Right renal cortex interstitium (tissue), 3 donors: ENCODE measurements at places on chromosomes 6 and 20. TPM values are rescaled to one million over a fixed set of nuclear protein-coding genes. Genes with fewer than 3 reads are reported as not detected.

- no peak for DNase-seq
These were observed 1.5 kb downstream of the SLC9A8 start for GRCh38 chr20:49814057-49814694.

GRCh38 chr6:39942903-39943580 lies 8.8 kb upstream of the MOCS1 start:
- no peak for DNase-seq

GRCh38 chr20:58697867-58698703 lies 5.5 kb downstream of the NPEPL1 start:
- no peak for DNase-seq

DNA sequence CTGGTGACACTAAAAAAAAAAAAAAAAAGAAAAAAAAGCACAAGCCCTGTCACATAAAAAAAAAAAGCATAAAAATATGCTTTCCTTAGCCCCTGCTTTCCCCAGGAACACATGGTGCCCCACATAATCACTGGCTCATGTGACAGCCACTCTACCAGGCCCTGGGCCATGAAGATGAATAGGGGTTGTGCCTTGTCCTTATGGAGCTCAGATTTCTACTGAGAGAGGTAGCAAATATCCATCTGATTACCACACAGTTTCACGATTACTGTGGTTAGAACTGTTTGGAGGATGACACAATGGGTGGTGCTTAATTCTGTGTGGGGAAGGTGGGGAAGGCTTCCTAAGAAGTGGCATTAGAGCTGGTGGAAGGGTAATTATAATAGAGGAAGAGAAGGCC lies 9.3 kb downstream of the RAET1E start:
- no peak for DNase-seq

DNA sequence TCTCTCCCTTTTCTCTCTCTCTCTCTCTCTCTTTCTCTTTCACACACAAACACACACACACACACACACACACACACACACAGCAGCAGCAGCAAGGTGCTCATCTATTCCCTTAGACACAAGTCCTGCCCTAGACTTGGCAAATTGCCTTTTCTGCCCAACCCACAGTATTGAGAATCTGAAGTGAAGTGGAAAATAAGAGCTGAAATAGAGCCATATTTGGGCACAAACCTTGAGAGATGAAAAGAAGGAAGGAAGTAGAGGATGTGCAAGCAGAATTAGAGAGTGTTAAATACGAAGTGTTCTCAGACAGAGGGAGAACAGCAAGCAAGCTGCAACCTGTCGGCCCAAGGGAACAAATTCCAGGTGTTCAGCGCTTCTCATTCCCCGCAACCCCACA lies 557.5 kb upstream of the NOX3 start:
- DNase-seq = no peak

DNA sequence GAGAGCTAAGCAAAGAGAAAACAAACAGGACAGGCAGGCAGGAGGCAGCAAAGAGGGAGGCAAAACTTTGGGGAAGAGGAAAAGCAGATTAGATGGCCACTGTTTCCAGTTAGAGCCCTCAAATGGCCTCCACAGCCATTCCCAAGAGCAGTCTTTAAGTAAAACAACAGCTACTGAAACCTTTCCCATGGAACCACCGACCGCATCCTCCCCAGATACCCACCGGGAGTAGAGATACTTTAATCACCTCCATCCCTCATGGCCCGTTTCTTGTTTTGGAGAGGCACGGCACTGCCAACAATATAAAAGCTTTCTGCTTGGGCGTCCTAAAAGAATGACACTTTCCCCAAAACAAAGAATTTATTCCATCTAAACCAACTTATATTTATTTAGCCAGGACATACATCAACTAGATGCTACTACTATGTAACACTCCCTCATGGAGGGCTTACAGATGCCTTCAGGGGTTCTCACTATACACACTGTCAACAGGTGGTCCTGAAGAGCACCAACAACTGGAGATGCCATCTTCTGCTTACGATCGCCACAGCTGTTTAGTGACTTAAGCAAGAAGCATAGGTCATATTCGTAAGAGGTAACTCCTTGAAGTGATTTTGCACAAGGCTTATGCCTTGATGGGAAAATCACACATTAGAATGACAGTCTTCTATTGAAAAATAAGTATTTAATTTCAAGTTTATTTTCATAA lies 43.4 kb downstream of the CNKSR3 start:
- DNase-seq = no peak

- no peak for DNase-seq
These were observed 16.5 kb upstream of the UBE2J1 start for GRCh38 chr6:89368999-89369398.

DNA sequence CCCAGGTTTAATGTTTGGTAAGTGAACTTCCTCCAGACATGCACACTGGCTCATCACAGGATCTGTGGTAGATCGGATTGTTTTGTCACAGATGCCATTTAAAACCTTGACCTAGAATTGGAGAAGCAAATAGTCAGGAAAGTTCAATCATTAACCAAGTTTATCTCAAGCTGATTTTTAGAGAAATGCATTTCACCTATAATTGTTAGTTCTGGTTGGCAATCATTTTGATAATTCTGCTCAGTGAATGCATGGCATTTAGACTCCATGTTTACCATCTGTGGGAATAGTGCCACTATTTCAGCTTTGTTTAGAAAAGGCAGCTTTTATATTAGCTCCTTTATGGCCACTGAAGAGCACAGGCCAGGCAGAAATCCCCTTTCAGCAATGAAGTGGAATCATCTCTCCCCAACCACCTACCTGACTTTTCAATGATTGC lies 73.9 kb upstream of the IPCEF1 start:
- DNase-seq = no peak

GRCh38 chr6:121619987-121620740 lies 184.7 kb downstream of the GJA1 start:
- DNase-seq = no peak

DNA sequence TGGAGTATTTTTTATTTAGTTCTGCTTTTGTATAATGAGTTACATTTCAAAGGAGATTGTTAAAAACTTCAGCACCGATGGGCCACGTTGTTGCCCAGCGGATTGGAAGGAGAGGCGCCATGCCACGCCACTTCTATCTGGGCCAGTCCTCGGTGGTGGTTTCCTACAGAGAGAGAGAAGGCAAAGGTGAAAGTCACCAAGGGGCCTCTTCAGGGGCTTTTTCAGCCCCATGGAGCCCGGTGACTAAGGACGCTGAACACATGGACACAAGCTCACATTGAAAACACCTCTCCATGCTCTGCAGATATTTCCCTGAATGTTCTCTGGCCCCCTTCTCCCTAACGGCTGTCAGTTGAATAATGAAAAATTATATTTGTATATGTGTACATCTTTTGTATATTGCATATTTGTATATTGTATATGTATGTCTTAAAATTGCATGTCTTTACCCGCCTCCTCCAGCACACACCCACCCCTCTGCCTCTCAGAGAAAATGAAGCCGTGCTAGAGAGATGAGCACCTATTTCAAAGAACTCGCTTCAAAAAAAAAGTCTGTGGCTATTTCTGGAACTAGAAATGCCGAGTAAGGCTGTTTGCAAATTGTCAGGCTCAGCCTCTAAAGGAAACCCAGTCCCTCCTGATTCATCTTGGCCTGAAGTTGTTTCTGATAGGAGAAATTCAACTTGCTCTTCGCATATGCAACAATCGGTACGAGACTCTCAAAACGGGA lies 91.9 kb upstream of the CDH4 start:
- DNase-seq = no peak

DNA sequence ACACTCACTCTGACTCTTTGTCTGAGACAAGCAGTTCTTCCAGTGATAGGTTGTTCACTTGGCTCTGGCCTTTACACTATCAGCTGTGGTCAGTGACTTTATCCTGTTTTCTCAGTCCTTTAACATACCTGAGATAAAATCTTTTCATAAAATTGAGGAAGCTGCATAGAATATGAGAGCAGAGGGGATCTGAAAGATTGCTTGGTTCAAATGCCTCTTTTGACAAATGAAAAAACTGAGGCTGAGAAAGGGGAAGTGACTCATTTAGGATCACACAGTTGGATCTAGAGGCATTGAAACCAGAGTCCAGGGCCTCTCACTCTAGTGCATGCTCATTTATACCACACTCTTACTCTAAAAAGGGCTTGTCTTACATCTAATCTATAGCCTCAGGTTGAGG lies 277.0 kb upstream of the TBX18 start:
- DNase-seq = no peak

- DNase-seq = no peak
These were observed 21.2 kb downstream of the FRMD1 start for GRCh38 chr6:168057836-168058235.

GRCh38 chr6:130993292-130993765 lies 69.7 kb downstream of the EPB41L2 start:
- DNase-seq = no peak

- no peak for DNase-seq
These were observed 96.1 kb upstream of the THEMIS start for GRCh38 chr6:127996925-127997324.

DNA sequence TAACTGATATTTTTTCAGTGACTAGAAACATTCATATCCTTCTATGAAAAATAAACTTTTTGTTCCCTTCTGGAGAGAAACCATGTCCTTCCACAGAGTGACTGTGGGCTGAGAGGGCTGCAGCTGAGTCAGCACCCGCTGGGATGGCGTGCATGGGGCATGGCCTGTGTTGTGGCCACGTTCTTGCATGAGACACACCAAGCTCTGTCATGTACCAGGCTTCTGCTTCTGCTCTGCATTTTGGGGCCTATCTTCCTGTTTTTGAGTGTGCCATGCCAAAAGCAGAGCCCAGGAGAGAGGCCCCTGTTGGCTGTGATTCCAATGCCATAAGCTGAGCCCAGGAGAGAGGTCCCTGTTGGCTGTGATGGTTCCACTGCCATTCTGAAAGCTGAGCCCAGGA lies 10.8 kb downstream of the APMAP start:
- DNase-seq = no peak

- DNase-seq = no peak
These were observed 46.5 kb downstream of the PLEKHG1 start for GRCh38 chr6:150646228-150646627.

DNA sequence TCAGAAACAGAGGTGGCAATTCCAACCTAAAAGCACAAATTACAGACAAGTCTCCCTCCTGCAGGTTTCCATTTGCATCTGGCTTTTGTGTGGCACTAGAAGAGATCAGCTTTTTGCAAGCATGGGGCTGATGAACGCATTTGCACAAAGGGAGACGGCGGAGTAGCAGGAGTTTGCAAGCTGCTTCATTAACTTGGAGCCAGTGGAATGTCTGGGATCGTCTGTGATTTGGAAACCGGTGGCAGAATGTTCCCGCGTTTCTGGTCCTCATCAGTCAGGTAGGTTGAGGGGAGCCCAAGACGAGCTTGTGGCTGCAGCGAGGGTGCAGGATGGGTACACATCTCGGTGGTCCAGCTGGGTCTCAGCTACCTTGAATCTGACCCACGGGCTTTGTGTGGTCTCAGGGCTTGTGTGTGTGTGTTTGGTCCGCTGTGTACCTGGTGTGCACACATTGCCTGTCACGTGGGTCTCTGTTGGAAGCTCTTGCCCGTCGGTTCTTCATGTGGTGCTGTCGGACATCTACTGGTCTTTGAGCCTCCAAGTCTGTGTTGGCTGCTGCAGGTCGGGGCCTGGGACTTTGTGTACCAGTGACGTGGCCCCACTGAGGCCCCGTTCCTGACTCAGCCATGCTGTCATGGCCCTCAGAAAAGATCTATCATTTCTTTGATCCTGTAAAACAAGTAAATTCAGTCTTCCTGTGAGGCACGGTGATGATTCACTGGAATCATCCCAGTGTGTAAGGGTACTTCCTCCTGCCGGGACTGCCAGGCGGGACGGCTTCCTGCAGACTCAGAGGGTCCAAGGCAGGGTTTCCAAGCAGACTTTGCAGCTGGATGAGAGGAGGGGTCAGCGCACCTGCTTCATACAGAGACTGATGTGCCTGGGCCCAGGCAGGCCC lies 12.4 kb upstream of the MYT1 start:
- DNase-seq = no peak

GRCh38 chr20:64056639-64056888 lies 6.4 kb upstream of the TCEA2 start:
- no peak for DNase-seq

DNA sequence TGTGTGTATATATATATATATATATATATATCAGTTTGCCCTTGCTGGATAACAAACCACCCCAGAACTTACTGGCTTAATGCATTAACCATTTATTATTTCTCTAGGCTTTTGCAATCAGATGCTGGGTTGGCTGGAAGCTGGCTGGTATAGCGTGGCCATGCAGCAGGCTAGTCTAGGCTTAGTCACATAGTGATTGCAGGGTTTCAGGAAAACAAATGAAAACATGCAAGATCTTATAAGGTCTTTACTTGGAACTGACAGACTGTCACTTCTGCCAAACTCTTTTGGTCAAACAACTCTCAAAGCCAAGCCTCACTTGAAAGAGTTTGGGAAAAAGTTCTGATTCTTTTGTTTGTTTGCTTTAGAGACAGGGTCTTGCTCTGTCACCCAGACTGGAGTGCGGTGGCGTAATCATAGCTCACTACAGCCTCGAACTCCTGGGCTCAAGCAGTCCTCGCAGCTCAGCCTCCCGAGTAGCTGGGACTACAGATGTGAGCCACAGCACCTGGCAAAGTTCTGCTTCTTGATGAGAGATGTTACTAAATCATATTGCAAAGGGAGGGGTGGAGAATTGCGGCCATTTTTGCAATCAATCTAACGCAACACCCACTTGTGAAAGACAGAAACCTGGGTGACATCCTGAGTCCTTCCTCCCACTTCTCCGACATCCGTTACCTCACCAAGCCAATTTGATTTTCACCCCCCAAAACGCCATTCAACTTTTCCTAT lies 74.6 kb upstream of the RNF24 start:
- no peak for DNase-seq

- no peak for DNase-seq
These were observed 505.2 kb downstream of the CBLN4 start for GRCh38 chr20:55500130-55500529.

GRCh38 chr6:167415441-167415961 lies 90.6 kb downstream of the TTLL2 start:
- no peak for DNase-seq

- DNase-seq = no peak
These were observed 84.7 kb downstream of the TASP1 start for GRCh38 chr20:13554076-13554475.

GRCh38 chr20:32484225-32484957 lies 100.7 kb downstream of the NOL4L start:
- DNase-seq = no peak

DNA sequence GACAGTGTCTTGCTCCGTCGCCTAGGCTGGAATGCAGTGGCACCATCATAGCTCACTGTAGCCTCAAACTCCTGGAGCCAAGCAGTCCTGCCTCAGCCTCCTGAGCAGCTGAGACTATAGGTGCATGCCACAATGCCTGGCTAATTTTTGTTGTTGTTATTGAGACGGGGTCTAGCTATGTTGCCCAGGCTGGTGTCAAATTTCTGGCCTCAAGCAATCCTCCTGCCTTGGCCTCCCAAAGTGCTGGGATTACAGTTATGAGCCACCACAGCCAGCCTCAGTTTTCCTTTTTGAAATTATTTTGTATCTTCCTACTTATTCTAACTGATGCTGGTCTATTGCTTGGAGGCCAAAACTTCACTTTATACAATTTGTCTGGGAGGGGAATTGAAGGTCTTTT lies 436.1 kb downstream of the UTRN start:
- DNase-seq = no peak

GRCh38 chr6:71259888-71260604 lies 28.6 kb upstream of the OGFRL1 start:
- no peak for DNase-seq

GRCh38 chr6:42104804-42105125 lies 37.7 kb downstream of the C6orf132 start:
- no peak for DNase-seq

UNC5CL gene
- polyA plus RNA-seq = 6.0 TPM

FAM217A gene
- polyA plus RNA-seq = 1.5 TPM

SLC22A7 gene
- 2.0 TPM for polyA plus RNA-seq

SCRT2 gene
- polyA plus RNA-seq = 0.06 TPM

SIGLEC1 gene
- 0.60 TPM for polyA plus RNA-seq

RIMS1 gene
- 3.0 TPM for polyA plus RNA-seq

SEMG1 gene
- polyA plus RNA-seq = not detected

C6orf132 gene
- polyA plus RNA-seq = 3.6 TPM

PRKN gene
- 9.2 TPM for polyA plus RNA-seq
